ENCODE measurements at places on chromosomes 11 and 22.

DNA sequence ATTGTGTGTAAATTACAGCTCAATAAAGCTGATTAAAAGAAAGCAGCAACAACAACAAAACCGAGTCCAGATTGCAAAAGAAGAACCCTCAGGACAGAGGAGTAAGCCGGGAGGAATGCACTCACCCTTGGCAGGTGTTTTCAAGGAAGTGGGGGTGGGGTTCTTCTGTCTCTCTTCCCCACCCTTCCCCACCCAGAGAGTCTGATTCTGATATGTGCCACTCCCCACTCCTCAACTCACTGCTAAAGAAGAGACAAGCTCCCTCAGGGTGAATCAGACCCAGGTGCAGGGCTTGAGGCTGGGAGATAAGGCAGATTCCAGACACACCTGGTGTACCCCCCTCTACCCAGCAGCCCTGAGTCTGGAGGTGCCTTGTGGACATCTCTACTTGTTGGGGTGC lies 38.4 kb upstream of the PHF21A start:
- DNase-seq: no peak

- no peak for DNase-seq
These were observed 72.9 kb upstream of the EED start for GRCh38 chr11:86171627-86172026.

- DNase-seq: no peak
These were observed 2.9 kb upstream of the E2F8 start for GRCh38 chr11:19243613-19244012.

DNA sequence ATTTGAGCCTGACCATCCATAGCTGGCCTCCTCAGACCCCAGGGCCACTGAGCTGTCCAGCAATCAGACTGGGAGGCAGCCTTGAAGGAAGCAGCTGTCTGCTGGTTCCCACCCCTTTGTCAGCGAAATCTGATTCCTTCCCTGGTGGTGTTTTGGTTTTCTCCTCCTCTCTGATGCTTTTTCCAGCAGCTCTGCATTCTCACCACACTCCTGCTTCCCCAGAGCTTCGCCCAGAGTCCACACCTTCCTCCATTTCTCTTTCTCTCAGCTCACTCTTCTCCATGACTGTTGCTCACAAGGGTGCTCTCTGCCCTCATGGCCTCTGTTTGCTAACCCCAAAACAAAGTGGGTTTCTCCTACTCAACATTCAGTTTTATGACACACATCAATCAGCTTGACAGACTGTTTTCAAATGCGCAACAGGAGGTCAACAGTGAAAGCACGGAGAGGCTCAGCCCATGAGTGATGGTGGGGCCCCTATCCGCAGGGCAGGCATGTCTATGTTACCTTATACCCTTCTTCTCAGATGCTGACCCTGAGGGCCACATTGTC lies 130.6 kb upstream of the MTNR1B start:
- no peak for DNase-seq

- DNase-seq: no peak
These were observed 14.0 kb downstream of the C11orf42 start for GRCh38 chr11:6219359-6219758.

DNA sequence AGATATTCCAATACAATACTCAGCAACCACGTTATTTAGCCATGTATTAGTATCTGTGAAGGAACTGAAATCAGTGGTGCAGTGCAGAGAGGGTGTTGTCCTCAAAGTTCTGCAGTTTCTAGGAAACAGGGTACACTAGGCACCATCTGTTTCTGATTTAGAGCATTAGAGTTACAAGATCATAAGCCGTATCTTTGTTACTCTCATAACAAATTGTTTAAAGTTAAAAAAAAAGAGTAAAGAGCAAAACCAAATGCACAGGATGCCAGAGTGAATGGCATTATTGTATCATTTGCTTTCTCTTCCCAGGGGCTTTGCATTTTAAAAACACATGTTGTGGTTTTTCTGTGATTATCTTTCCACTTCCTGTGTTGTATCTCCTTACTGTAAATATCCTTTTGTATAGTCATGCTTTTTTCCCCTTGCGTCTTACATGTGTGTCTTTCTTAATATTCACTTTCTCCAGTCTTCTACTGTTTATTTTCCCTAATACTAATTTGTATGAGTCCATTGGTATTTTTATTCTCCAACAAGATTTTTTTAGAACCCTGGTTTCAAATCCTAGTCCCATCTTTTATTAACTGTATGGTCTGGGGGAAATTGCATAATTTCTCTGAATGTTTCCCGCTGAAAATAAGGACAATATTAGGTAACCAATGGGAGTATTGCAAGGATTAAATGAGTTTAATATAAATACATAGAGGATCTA lies 15.2 kb upstream of the NUP160 start:
- no peak for DNase-seq

DNA sequence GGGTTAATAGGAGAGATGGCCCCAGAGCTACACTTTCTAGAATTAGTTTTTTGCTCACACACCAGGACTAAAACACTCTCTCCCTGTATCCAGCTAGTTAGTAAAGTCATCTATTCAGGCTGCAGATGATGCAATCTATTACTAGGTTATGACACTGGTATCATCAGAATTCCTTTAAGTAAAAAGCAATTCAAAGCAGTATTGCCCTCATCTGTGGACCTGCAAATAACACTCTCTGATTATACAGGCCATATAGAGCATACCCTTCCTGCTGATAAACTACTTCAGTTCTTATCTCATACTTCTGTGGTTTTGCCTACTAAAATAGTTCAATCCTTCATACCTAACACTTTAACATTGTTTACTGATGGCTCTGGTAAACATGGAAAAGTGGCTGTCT lies 13.5 kb upstream of the MTMR2 start:
- peak; percentile 19 for DNase-seq

- no peak for DNase-seq
These were observed 49.3 kb upstream of the LMO1 start for GRCh38 chr11:8312986-8313385.

GRCh38 chr11:16818284-16818683 lies 79.8 kb downstream of the C11orf58 start:
- DNase-seq: no peak

All from erythroblast (primary cell).